ENCODE measurements at places on chromosomes 4 and X. TPM values are rescaled to one million over a fixed set of nuclear protein-coding genes. Genes with fewer than 3 reads are reported as not detected.

Gene CTAG2
- total RNA-seq = not detected

DNA sequence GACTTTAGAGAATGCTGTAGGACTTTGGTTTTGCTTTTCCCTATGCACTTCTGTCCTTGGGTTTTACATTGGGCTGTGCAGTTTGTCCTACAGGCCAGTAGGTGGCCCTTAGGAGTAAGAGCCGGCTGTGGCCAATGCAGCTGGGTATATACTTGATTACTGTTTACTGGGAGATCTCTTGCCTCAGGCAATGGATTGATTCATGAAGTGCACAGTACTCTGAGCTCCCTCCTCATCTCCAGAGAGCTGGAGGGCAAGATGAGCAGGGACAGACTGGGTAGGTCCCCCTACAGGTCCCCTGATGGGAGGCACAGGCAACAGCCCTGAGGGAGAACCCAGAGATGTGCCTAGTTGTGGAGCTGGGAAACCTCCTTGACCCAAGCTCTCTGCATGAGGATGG is 103.8 kb upstream of the QRFPR start:
- DNase-seq = peak; percentile 12

GRCh38 chr4:146833530-146833929 is 112.1 kb downstream of the TTC29 start:
- no peak for DNase-seq

DNA sequence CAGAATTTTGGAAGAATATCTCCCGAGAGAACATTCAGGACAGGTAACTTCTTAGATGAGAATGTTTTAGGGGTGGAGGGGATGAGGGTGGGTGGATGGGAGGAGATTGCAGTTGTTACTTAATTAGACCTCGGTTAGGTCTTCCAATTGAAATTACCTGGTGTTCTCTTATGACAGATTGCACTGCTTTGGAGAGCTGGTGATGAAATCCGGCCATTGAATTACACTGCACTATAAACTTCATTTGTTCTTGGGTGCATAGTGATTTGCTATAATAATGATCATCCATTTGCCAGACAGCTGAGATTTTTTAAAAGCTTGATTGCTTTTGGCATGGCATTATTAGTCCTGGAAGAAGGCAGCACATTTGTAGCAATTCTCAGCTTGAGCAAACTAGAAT is 427.6 kb downstream of the GBA3 start:
- DNase-seq = no peak

Gene PCYT1B
- 6.3 TPM for total RNA-seq

GRCh38 chr4:88211473-88212252 is 53.2 kb upstream of the ABCG2 start:
- DNase-seq = no peak

Measured in right cardiac atrium (tissue), 5 donors.